ENCODE measurements at places on chromosomes 2 and 18.
A peak's percentile ranks its signal among the peaks of the same experiment; 100 is the strongest.

- DNase-seq: no peak
Observed at GRCh38 chr2:157876786-157877138, 632 bp upstream of the ACVR1 start.

GRCh38 chr2:101699755-101700461 lies 2.4 kb downstream of the MAP4K4 start:
- DNase-seq: peak; percentile 36

GRCh38 chr18:44735096-44735495 lies 54.4 kb downstream of the SETBP1 start:
- DNase-seq: no peak

DNA sequence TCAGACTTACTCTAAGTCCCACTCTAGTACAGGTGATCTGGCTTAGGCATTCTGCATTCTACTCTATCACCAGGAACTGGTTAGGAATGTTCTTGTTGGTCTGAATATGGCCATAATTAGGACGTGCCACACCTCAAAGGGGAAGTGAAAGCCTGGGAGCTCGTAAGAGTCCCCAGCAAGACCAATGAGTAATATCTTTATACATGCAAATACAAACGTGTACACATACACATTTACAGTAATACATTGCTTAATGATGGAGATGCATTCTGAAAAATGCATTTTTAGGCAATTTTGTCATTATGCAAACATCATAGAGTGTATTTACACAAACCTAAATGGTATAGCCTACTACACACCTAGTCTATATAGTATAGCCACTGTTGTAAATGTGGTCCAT lies 19.5 kb upstream of the ERCC3 start:
- DNase-seq: no peak

DNA sequence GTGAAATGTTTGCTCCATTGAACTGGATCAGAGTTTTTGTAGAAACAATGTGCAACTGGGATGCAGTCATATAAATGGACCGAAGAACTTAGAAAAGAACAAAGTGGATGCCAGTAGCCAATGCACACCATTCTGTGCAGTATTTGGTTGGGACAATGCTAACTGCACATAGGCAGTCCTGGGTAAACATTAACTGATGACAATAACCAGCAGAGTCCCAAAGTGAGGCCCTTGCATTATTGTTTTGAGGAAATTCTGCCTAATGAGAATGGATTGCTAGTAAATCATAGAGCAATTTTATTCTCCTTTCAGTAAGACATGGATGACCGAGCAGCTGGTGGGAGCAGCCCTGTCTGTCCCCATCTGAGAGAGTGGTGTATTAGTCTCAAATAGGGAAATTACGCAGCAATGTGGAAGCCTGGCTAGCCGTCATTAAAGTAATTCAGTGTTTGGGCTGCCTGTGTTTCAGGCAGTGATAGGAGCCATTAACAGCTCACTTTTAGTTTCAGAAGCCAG lies 94.9 kb downstream of the KCTD1 start:
- no peak for DNase-seq

- peak; percentile 97 for DNase-seq
Observed at GRCh38 chr18:25737710-25738311, 352.6 kb downstream of the SS18 start.

- DNase-seq: no peak
Observed at GRCh38 chr2:218788529-218789255, 6.7 kb downstream of the CYP27A1 start.

- DNase-seq: peak; percentile 58
Observed at GRCh38 chr2:219158586-219158985, 2.0 kb downstream of the NHEJ1 start.

DNA sequence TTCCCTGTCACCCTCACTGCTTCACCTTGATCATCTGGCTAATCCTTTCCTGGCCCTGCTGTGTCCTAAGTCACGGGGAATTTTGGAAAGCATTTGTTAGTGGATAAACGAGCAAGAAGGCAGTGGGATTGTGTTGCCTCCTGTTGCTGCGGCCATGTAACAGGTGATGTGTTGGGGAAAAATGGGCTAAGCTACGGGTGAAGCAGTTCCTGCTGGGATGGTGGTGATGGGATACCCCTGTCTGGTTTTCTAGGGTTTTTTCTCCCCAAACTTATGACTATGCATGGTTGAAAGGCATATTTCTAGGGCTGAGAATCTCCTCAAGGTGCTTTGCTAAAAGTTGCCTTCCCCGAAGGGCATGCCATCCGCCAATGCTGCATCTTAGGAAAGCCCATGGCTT lies 68.1 kb downstream of the WDSUB1 start:
- no peak for DNase-seq

DNA sequence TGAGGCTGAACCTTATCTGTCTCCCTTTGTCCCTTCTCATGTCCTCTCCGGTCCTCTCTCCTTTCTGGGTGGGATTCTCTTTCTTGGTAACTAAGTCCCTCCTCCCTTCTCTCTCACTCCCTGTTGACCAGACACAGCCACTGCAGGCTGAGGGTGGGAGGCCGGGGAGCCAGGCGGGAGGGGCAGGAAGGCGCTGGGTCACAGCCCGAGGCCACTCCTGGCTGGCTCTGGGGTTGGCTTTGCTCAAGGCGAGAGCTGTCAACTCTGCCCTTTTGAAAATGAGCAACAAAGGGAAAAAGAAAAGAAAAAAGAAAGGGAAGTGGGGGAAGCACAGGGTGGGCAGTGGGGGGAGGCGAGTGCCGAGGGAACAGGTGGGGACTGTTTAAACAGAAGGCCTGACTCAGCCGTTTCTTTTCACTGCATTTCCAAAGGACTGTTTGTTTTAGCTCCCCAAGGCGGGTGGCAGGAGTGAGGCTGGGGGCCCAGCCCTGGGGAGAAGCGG lies 70.5 kb upstream of the IGFBP5 start:
- no peak for DNase-seq

- DNase-seq: no peak
Observed at GRCh38 chr2:49616800-49617199, 462.5 kb upstream of the FSHR start.

GRCh38 chr2:213490087-213490486 lies 205.8 kb downstream of the SPAG16 start:
- no peak for DNase-seq
